ENCODE measurements at places on chromosomes 11 and 22.

- DNase-seq = no peak
Measured at GRCh38 chr11:19786644-19787043, 74.0 kb downstream of the NAV2 start.

DNA sequence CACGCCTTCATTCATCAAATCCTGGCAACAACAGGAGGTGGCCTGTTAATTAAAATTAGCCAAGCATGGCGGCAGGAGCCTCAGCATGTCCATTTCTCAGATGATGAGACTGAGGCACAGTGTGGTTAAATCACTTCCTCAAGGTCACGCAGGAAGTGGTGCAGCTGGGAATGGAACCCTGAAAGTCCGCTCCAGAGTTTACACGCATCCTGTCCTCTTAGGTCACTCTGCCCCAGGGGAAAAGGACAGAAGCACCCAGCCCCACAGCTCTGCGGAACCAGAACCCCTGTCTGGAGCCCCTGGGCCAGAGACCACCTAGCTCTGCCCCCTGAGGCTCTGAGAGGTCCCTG is 19.6 kb downstream of the RPL3 start:
- no peak for DNase-seq

- no peak for DNase-seq
Measured at GRCh38 chr11:69698362-69698761, 5.5 kb downstream of the FGF19 start.

DNA sequence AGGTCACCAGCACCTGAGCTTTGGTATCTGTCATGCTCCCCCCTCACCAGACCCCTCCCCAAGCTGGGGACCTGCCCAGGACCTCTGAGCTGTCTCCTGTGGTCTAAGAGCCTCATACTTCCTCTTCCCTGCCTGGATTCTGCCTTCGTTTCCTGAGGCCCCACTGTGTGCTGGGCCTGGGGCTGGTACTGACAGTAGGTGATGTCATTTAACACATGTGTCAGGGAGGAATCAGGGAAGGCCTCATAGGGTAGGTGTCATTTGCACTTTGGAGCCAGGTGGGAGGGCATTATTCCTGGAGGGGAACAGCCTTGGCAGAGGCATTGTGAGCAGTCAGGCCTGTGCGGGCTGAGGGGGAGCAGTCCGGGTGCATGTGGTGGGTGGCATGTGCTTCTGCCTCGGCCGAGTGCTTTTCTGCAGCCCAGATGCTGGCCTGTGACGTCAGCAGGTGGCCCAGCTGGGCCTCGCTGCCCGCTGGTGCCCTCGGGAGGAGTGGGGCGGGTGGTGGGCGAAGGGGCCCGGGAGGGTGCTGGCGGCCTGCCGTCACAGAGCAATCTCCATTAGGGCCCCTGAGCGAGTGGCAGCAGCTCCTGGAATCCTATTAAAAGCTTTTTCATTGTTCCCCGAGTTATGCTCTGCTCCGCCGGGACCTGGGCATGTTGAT is 9.1 kb downstream of the FLRT1 start:
- DNase-seq = no peak

DNA sequence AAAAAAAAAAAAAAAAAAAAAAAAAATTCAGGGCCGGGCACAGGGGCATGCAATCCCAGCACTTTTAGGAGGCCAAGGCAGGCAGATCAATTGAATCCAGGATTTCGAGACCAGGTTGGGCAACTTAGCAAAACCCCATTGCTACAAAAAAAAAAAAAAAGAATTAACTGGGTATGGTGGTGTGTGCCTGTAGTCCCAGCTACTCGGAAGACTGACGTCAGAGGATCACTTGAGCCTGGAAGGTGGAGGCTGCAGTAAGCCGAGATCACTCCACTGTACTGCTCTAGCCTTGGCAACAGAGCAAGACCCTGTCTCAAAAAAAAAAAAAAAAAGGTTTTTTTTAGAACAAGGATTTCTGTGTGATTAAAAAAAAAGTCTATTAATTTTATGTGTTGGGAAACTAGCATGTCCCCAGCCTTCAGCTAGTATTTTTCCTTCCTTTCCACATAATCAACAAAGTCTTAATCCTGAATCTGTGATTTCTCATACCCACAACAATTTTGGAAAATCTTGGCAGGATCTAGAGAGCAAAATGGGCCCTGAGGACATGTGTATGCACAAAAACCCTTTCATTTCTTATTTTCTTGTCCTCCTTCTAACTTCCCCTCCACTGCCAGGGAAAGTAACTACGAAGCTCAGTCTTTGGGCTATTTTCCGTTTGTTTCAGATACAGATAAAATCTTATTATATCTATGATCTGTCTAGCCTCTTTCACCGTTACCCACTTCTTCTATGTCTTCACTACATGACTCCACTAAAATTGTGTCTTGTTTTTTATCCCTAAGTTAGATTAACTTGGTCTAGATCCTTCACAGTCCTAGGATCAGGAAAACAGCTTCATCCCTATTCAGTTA is 5.7 kb upstream of the AMBRA1 start:
- no peak for DNase-seq

GRCh38 chr22:32649515-32650200 is 151.8 kb upstream of the TIMP3 start:
- no peak for DNase-seq

DNA sequence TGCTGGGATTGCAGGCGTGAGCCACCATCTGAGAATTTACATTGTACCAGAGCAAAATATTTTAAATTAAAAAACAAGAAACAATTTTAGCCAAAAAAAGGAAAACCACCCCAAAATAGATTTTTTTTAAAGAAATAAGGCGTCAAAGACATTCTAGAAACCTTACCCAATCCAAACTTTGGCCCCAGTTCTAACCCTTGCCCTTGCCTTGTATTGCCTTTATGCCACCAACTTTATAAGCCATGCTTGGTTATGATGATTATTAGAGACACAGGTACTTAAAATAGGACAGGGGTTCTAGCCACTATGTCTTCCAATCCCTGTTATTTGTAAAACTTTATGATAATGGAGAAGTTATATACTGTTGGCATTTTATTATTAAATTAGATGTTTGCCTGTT is 11.8 kb downstream of the C11orf54 start:
- no peak for DNase-seq

- no peak for DNase-seq
Measured at GRCh38 chr11:763073-763463, 14.2 kb downstream of the GATD1 start.

DNA sequence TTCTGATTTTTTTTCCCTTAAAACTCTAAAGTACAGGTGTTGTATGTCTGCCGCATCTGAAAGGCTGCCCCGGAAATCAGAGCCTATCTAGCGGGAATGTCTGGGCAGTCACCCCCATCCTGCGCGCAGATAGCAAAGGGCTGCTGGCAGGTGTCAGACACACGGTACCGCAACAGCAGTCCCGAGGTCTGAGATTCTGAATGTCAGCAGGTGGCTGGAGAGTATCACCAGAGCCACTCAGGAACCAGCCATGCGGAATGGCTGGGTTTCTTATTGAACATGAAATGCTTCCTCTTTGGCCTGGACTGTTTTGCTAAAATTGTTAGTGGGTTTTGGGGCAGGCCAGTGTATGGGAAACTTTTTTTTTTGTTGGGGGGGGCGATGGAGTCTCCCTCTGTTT is 53.3 kb downstream of the CERK start:
- peak; percentile 5 for DNase-seq

DNA sequence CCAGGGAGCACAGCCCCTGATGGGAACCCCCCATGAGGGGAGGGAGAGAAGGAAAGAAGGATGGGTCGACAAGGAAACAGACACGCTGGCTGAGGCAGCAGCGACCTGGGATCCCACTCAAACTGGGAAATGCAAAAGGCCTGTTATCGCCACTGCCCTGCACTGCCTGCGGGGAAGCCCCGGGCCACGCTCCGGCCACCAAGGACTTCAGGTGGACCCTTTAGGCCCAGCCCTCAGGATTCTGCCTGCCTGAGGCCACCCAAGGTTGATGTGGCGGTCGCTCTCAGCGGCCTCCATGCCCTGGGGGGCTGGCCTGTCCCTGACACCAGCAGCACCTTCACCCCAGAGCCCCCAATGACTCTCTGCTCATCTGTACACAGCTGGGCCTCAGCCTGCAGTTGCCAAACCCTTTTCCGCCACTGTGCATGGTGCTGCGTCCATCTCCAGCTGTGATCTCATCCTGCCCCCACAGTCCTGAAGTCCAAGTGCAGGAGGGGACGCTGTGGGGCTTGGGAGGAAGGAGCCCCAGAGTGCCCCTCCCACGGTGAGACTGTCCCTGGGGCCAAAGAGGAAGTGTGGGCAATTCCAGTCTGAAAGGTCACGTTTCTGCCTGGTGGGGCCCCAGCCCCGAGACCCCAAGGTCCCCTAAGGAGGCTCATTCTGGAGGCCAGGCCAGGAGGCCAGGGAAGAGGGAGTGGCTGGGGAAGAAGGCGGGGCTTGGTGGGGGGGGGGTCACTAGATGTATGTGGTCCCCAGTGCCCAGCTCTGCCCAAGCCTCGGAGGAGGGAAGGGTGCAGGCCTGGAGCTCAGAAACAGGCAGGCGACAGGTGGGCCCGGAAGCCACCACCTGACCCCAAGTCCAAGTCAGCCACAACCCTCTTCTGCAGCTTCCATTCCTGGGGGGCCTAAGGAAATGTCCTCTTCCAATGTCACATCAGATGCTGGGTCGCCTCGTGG is 31.6 kb downstream of the OSBPL5 start:
- no peak for DNase-seq

DNA sequence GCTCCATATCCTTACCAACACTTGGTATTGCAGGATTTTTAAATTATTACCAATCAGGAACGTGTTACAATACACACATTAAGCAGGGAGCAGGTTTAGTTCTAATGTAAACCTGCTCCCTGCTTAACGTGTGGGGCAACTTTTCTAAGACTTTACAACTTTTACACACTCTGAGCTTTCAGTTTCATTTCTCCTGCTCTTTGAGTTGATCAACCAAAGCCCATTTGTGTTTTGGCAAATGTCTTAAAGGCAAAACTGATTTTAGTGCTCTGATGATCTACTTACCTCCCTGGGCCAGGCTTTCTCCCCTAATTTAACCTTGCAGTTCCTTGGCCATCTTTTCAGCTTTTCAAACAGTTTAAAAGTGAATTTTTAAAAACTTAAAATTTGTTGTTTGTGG is 70.9 kb downstream of the ZBTB44 start:
- DNase-seq = no peak

DNA sequence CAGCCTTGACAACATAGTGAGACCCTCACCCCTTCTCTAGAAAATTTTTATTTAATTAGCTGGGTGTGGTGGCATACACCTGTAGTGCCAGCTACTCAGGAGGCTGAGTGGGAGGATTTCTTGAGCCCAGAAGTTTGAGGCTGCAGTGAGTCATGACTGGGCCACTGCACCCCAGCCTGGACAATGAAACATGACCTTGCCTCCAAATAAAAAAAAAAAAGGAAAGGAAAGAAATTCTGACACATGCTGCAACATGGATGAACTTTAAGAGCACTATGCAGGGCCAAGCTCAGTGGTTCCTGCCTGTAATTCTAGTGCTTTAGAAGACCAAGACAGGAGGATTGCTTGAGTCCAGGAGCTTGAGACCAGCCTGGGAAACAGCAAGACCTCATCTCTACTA is 8.8 kb downstream of the SLC43A3 start:
- DNase-seq = no peak

GRCh38 chr22:33512908-33513307 is 407.4 kb downstream of the LARGE1 start:
- no peak for DNase-seq

- DNase-seq = no peak
Measured at GRCh38 chr11:133669371-133670053, 137.2 kb upstream of the OPCML start.

GRCh38 chr11:353179-353873 is 16.0 kb upstream of the B4GALNT4 start:
- no peak for DNase-seq

- DNase-seq = no peak
Measured at GRCh38 chr11:94647926-94648325, 80.8 kb downstream of the PIWIL4 start.

- DNase-seq = no peak
Measured at GRCh38 chr11:128733440-128734102, 39.7 kb downstream of the FLI1 start.

- DNase-seq = no peak
Measured at GRCh38 chr11:19306179-19306944, 65.6 kb upstream of the E2F8 start.

- no peak for DNase-seq
Measured at GRCh38 chr11:60165538-60165937, 17.3 kb downstream of the MS4A6A start.

DNA sequence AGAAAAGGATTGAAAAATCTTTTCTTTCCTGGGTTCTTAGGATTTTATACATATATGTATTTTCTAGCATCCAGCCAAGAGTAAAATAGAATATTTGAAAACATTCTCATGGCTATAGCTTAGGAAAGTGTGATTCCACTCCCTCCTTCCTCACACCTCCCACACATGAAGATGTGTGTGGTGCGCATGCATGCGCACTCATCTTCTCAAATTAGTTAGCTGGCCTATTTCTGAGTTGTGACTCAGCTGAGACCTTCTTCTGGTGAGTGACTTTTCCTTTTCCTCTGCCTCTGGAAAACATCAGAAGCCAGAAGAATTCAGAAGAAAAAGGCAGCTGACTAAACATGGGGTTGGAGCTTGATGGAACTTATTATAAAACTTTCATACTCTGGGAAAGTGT is 149.8 kb downstream of the OR4C45 start:
- DNase-seq = no peak

GRCh38 chr11:128465531-128465930 is 121.8 kb downstream of the ETS1 start:
- no peak for DNase-seq

DNA sequence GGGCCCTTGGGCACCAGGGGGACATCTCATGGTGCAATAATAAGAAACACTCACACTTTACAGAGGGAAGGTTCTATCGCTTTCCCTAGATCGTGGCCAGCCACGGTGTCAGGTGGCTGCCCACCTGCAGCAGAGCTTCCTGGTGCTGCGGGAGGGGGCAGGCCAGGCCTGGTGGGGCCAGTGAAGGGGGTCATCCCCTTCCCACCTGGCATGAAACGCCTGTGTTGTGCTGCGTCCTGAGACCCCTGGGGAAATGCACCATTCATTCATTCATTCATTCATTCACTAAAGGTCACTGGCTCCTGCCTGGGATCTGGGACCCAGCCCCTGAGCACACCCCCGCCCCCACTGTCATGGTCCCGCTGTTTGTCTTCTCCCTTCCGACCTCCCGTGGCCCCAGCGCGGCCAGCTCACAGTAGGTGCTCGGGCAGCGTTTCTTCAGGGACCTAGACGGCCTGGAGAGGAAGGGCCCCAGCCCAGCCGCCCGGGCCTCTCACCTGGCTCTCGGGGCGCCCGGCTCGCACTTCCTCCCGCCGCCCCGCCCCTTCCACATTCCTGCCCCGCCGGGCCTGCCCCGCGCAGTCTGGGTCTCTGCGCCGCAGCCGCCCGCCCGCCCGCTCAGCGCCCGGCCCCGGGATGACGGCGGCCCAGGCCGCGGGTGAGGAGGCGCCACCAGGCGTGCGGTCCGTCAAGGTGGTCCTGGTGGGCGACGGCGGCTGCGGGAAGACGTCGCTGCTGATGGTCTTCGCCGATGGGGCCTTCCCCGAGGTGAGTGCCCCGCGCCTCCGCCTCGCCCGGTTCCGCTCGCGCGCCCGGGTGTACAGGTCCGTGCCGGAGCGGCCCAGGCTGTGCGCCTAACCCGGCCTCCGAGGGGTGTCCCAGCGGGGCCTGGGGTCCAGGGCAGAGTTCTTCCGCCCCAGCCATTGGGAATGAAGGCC is at the start of gene RHOD:
TSS of gene RHOD (plus strand) at position 581 of the 938 bp plus-strand sequence. CDS start at position 637, 56 bp downstream.
- DNase-seq = no peak

GRCh38 chr11:29518389-29519174 is 498.2 kb downstream of the KCNA4 start:
- DNase-seq = no peak

All from NCI-H187 (cell line).